NCI-H187 (cell line): ENCODE measurements at places on chromosomes 7 and 10.

DNA sequence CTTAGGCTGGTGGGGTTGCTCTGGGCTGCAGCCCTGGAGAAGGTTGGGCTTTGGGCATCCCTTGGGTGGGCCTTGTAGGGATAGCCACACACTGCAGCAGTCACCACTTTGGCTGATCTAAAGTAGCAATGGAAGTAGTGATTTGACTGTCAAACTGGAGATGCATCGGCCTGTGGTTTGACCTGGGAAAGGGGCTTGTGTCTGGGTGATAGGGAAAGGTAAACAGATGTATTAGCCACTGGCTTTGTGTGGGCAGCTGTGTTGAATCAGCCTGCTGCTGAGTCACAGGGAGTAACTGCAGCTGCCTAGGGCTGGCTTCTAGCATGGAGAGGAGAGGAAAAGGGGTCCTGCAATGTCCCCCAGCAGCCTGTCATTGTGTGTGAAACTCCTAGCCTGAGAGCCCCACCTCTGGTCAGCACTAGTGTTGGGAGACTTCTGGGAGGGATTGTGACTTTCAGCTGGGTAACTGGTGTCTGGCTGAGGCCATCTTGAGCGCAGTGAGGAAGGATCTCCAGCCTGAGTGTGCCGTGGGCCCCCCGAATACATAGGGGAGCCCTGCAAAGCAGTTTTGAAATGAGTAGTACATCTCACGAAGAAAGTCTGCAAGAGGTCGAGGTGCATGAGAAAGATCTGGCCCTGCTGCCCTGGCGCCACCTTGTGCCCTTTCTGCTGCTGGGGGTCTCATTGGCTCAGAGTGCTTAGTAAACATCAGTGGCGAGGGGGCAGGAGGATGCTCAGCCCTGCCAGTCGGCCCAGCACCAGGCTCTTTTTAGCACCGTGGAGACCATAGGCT is 117.3 kb downstream of the FANK1 start:
- no peak for DNase-seq

DNA sequence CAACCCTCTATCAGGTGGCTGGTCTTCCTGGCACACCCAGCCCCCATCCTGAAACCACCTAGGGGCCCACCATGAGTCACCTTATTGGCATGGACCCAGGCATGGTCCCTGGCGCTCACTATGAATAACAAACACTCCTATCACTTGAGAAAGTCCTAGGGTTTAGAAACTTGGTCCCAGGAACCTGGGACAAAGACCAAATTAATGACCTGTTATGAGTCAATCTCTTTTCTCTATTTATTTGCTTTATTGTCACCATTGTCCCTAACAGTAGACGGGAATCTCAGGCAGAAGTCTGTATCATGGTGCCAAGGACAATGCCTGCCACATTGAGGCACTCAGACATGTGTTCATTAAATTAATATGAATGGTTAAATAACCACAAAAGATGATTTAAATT is 599.6 kb upstream of the C7orf33 start:
- no peak for DNase-seq

GRCh38 chr10:6409971-6410643 is 170.0 kb downstream of the PRKCQ start:
- no peak for DNase-seq

DNA sequence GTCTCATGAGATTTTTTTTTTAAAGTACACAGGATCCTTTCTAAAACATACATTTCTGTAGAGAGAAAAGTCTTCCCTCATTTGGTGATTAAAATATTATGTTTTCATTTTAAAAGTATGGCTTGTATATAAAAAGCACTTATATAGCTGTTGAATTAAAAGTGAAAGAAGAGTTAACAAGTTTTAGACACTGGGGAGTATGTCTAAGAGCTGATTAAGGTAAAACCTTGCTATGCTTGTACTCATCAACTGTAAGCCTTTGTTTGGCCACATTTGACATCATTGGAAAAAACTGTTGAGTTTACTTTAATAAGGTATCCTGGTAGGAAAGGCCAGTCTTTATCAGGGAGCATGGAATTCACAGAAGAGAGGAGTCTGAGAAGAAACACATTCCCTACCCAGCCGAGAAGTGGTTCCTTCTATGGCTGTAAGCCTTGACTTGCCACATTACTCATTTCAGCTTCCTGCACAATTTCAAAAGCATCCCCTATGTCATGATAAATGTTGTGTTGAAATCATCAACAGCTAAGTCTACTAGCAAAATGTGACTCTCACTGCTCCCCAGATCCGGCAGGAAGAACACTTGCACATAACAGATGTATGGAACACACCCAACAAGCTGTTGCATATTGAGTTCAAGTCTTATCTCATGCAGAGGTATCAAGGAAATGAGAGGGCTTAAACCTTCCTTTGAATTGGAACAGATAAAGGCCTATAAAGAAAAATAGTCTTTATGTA is 171.8 kb upstream of the CDK1 start:
- no peak for DNase-seq

GRCh38 chr10:70668454-70668970 is 3.8 kb upstream of the ADAMTS14 start:
- no peak for DNase-seq
